DMS 273 treated with DMSO at 0.1 percent for 48 hours (cell line): ENCODE measurements at places on chromosomes 2 and 18.

DNA sequence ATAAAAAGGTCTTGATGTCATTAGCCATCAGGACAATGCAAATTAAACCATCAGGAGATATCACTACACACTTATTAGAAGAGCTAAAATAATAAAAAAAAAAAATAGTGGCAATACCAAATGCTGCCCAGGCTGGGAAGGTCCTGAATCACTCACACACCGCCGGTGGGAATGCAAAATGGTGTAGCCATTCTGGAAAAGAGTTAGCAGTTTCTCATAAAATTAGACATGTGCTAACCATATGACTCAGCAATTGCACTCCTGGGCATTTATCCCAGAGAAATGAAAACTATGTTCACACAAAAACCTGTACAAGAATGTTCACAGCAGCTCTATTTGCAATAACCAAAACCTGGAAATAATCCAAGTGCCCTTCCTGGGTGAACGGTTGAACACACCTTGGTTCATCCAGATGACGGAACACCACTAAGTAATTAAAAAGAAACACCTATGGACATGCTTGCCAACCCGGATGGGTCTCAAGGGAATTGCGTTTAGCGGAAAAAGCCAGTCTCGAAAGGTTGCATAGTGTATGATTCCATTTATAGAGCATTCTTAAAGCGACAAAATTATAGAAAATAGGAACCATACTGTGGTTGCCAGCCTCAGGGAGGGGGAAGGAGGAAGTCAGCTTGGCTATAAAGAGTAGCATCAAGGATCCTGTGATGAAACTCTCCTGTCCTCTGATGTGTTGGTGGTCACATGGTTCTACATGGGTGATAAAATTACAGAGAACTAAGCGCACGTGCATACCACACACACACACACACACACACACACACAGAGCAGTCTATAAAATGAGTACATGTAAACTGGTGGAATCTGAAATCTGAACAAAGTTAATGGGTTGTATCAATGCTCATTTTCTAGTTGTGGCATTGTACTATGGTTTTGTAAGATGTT, 4.6 kb downstream of the MBP start:
- peak; percentile 34 for DNase-seq

DNA sequence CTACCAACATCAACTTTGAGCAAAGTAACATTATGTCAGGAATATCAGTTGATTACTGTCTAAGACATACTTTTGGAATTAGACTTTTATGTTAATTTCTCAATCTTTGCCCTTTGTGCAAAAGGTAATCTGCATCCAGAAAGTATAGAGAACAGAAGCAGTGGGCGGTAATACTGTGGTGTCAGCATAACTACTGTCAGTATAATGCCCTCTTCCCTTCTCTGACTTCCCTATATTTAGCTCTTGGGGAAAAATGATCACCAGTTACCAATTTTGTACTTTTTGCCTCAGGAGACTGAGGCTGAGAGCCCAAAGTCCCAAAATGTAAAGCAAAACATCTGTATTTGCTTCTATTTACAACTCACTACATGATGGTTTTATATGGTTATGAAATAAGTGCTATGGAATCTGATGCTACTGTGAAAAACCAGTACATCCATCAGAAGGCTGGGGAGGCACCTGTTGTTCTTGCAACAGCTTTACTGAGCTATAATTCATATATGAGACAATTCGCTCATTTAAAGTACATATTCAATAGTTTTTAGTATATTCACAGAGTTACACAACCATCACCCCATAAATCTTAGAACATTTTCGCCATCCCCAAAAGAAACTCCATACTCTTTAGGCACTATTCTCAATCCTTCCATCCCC, 51.3 kb upstream of the CD302 start:
- no peak for DNase-seq

DNA sequence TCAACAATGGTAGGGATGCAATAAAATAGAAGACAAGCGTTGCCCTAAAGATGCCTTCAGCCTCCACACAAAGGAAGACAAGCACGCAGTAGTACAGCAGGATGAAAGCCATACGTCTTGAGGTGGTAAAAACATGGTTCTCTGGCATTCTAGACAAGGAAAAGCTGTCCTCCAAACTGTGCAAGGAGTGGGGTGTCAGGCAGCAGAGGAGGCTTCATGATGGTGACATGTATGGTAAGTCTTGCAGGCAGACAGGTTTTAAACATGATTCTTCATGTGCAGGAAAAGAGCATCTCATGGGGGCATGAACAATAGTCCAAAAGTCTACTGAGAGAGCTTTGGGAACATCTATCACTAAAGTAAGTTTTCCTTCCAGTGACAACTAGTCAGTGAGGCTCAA, 241.8 kb downstream of the STK39 start:
- no peak for DNase-seq

GRCh38 chr2:46498681-46499080, 19.3 kb downstream of the TMEM247 start:
- DNase-seq, result no peak

DNA sequence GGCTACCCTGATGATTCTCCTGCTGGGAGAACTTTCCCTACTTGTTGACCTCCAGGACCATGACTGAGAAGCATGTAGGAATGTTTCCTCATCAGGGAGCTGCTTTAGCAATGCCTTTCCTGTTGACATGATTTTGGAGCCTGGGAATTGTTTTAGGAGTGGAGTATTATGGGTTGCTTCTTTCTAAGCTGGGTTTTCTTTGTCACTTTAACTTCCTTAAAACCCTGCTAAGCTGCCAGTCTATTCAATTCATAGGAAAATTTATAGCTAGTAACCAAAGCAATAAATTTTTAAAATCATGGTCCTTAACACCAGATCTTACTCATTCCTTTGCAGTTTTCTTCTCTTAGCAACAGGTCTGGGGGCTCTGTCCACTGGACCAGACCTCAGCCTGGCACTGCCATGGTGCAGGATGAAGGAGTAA, 125.6 kb upstream of the TACR1 start:
- no peak for DNase-seq

DNA sequence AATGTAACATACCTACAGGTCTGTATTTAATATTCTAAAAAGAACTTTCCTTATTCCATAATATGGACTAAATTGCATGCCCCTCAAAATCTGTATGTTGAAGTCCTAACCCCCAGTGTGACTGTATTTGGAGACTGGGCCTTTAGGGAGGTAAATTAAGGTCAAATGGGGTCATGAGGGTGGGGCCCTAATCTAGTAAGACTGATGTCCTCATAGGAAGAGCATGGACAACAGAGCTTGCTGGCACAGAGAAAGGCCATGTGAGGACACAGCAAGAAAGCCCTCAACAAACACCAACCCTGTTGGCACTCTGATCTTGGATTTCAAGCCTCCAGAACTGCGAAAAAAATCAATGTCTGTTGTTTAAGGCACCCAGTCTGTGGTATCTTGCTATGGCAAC, 18.6 kb downstream of the SF3B1 start:
- DNase-seq, result no peak

- DNase-seq, result no peak
These were observed 223.6 kb downstream of the SLC8A1 start for GRCh38 chr2:40228310-40228709.

GRCh38 chr2:177262092-177262491, 2.4 kb downstream of the NFE2L2 start:
- no peak for DNase-seq

- DNase-seq, result no peak
These were observed 38.0 kb upstream of the GPD2 start for GRCh38 chr2:156398176-156398575.

DNA sequence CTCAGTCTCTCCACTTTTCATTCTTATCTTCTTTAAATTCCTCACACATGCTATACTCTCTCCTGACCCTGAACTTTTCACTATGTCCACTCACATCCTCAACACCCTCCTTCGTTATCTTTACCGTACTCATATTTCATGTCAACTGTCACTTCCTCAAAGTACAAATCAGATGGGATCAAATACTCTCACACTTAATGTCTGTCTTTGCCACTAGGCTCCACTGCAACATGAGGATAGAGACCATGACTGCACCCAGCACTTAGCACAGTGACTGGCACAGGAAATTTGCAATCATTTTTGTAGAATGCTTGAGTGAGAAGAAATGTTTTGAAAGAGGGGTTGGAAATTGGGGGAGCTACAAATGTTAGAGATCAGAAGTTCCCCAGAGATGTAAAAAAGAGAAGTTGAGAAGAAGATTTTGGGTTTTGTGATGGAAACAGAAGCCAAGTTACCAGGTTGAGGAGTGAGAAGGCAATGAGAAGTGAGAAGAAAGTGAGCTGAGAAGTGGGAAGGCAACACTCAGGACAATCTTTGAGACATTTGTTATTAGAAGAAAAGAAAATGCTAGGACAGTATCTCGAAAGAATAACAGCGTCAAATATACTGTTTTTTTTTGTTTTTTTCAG, 87.0 kb downstream of the CCDC141 start:
- no peak for DNase-seq

DNA sequence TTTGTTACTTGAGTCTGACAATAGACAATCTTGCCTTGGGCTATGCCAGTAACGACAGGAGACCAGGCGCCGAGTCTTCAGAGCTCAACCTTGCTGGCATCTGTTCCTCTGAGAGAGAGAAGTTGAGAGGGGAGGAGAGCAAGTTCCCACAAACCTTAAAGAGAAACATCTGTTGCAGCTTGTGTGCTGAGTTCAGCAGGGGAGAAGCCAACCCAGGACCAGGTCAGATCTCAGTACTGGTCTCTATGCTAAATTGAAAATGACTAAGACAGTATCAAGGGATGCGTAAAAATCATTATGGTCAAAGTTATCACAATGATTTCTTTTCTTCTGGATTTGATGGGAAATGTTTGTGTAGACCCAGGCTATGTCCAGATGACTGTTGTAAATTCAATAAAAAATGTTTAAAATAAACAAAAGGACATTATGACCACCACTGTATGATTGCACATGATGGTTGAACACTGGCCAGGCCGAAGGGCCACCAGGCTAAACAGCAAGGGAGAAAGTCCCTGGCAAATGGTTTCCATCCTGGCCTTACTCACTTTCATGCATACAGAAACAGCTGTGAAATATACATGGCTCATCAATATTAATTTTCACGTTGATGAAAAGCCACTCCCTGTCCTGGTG, 100.3 kb upstream of the PMAIP1 start:
- peak; percentile 15 for DNase-seq

DNA sequence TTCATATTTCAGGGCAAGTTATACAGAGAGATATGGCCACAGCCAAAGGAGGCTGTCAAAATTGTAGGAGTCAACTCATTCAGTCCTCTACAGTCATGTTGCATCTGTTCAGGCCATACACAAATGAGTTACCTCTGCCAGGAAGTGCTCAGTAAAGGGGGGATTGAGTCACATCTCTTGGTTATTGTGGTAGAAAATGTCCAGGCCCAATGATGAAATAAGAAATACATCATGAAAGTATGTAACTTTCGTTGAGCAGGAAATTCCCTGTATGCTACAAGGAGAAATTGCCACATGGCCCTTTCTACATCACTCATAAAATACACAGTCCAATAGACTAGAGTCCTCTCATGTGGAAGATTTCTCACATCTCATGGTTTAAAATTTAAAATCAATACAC, 103.9 kb upstream of the COL3A1 start:
- no peak for DNase-seq

DNA sequence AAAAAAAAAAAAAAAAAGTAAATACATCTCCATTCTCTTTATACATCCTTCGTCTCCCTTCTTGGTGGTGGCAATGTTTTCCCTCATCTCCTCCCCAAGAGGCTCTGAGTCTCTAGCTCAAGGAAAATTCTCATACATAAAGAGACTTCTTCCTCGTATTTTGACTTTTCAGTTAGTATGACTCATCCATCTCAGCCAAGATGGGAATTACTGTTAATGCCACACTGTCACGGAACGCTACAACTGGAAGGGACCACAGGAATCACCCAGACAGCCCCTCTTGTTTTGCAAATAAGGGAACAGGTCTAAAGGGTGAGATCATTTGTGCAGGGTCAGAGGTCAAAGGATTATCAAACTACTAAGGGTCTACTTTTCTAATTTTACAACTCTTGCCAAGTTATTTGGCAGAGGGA, 19.5 kb downstream of the NFE2L2 start:
- no peak for DNase-seq

DNA sequence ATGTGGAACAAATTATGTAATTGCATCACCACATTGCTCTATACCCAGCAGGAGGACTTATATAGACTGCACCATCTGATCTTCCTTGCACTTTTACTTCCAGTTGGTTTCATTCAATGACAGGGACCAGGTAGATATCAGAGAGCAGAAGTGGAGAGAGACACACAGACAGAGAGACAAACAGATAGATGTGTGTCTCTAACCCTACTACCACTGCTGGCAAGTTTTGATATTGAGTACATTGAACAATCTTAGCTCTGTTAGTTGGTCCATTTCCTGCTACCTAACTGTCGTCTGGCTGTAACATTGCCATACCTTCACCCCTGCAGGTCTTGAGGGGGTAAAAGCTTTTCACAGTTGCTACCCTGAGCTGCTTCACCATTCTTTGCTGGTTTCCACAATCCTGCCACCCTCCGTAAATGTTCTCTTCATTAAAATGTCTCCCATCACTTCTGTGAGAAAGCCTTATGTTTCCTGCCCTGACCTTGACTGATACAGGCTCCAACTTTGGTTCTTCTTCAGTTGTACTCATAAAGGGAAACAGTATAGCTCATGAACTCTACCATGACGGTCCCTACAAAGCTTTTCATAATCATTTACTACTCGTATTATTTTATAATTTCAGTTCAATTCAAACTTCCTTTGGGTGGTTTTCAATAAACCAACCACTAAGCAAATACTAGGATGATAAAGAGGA, 62.3 kb upstream of the ITGA4 start:
- DNase-seq, result no peak

DNA sequence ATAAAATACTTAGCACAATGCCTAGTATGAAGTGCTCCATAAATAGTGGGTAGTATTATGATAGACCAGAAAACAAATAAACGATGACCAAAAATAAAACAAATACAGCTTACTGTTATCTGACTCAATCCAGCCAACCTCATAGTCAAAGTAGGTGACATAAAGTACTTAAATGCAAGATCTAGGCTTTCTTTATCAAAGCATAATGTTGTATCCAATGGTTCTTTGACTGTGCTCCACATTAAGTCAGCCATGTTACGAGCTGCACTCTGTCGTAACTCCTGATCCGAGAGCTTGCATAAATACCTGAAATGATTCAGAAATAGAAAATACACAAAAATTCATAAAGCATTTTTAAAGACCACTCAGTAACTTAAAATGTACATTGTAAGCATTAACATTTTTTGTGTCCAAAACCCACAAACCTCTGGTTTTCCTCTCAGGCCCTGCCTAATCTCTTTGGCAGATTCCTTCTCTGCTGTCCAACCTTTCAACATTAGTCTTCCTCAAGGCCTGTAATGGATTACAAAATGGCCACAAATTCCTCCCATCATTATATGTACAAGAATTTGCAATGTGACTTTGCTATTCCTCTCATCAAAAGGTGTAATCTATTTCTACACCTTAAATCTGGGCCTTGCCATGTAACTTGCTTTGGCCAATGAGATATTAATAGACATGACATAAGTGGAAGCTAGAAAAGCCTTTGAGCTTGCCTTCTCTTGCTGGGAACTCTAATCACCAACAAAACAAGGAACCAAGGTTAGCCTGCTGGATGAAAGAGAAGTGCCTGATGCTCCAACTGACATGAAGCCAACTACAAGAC, 90.6 kb downstream of the USP34 start:
- DNase-seq, result no peak

DNA sequence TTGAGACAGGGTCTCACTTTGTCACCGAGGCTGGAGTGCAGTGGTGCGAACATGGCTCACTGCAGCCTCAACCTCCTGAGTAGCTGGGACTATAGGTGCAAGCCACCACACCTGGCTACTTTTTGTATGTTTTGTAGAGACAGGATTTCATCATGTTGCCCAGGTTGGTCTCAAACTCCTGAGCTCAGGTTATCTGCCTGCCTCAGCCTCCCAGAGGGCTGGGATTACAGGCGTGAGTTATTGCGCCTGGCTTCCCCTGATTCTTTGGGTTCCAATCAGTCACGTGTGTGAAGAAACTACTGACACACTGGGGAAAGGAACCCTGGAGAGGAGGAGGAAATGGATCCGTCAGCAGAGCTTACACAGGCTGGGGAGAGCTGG, 22.3 kb upstream of the RAB10 start:
- DNase-seq, result no peak
